WERI-Rb-1 (cell line): ENCODE measurements at places on chromosomes 16 and 17.

DNA sequence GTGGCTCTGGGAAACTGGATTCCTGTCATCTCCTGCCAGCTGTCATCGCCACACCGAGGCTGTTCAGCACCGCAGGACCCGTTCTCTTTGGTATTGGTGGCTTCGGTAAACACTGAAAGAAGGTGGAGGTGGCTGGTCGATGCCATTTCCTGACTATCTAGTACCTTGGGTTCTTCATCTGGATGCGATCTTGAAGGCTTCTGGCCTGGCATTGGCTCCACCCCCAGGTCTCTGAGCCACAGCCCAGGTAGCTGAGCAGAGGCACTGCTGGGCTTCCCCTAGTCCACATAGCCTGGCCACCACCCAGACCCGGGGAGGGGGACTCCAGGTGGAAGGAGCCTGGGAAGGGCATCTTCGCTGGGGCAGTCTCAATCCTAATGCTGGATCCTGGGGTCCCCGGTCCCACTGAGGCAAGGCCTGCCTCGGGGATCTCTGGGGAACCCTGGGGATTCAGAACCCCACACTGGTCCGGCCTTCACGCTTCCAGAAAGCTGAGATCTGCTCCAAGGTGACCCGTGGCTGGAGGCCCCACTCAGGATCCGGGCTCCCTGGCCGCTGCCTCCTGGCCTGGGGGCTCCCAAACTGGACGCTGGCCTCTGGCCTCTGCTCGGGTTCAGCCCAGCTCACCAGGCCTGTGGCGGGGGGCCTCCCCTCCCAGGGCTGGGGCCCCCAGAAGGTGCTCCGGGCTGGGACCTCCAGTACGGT, 1.8 kb downstream of the C16orf54 start:
- no peak for DNase-seq

DNA sequence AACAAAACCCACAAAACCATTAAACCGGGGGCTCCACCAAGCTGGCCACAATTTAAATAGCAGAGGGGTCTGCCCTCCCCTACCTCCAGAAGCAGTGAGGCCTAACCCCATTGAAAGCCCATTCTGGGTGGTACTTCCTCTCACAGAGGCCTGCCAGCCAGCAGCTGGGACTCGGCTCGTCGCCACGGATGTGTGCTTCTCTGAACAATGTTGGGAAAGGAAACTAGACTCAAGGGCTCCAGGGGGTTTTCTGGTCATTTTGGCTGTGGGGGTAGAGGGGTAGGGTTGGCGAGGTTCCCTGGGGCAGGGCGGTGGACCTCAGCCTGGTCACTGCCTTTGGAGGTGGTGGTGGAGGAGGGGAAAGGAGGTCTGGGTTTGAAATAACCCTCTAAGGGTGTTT, 4.7 kb upstream of the PLCG2 start:
- no peak for DNase-seq

DNA sequence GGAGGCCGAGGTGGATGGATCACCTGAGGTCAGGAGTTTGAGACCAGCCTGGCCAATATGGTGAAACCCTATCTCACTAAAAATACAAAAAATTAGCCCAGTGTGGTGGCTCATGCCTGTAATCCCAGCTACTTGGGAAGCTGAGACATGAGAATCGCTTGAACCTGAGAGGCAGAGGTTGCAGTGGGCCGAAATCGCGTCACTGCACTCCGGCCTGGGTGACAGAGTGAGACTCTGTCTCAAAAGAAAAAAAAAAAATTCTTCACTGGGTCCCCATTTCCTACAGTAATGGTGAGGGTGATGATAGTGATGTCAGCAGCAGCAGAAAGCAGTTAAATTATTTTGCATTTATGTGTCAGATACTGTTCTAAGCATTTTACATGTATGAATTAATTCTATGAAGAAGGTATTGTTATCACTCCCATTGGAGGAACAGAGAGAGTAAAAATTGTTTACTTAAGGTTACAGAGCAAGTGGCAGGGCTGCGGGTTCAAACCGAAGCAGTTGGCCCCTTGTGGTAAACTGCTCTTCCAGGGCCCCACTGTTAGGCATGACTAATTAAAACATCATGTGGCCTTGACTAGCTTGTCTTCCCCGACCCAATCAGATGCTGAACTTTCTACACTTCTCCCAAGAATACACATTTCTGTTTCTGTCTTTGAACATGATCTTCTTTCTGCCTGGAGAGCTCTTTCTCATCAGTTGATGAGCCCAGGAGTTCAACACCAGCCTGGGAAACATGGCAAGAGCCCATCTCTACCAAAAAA, 45.8 kb downstream of the STAT3 start:
- no peak for DNase-seq

GRCh38 chr16:12406926-12407690, 396.6 kb downstream of the CPPED1 start:
- no peak for DNase-seq

DNA sequence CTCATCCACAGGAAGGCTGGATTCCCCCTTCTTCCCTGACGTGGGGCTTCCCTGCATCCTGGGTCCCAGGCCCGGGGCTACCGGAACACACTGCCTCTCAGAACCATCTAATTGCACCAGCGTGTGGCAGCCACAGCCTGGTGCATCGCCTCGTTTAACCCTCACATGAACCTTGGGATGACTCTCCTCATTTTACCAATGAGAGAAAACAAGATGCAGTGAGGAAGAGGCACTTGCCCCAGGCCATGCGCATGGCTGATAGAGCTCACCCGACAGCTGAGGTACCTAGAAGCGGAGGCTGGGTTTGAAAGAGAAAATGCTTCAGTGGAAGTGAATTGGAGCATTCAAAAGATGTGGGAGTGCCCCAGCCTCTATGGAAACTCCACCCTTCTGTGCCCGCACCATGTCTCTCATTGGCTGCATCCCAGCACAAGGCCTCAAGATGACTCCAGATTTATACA, 162.3 kb downstream of the KATNIP start:
- no peak for DNase-seq

DNA sequence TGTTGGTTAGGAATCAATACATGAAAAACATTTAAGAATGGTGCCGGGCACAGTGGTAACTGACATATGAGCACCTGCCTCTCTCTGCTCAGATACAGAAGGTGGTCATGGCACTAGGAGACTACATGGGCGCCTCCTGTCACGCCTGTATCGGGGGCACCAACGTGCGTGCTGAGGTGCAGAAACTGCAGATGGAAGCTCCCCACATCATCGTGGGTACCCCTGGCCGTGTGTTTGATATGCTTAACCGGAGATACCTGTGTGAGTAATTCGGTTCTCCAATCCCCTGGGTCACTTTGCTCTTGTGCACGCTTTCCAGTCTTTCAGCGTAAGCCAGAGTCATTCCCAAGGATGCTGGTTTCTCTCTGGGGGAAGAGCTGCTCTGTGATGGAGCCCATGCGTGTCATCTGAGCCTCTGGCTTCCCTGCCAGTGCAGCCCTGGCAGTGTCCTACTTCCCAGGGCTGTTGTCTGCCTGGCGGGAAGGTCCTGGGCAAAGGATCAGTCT, 3.0 kb upstream of the CD68 start:
- DNase-seq: no peak

DNA sequence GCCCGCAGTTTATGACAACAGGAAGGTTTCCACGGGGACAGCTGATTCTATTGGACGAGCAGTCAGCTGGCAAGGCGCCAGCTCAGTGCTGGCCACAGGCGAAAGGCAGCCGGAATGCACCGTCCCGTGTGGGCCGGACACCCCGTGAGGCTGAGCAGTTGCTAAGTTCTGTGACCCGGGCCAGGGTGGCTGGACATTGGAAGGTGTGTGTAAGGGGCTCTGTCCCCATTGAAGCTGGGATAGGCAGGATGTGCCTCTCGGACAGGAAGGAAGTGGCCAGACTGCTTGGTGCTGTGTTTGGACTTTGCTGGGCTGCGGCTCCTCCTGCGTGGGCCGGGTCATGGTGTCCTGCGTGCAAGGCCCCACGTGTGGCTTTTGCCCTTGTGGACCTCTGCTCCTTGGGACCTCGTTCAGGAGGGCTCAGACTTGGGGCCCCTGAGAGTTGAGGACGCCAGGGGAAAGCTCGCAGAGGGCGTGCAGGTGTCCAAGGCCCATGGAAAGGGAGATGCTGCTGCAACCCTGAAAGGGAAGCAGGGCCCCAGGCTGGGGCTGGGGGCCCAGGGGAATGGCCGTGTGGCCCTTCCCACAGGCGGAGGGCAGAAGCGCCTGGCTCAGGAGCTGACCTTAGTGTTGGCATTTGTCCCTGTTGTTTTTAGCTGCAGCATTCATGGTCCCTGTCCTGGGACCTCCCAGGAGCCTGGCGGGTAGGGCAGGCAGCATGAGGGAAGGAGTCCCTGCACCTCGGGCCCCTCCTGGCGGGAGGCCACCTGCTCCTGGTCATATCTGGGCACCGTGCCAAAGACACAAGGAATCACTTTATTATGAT, 10.0 kb downstream of the BAIAP2 start:
- no peak for DNase-seq

GRCh38 chr17:29005936-29006511, at the start of gene SEZ6:
TSS of gene SEZ6 (minus strand) at chr17:29006033. CDS start at chr17:29005869, 164 bp downstream.
- DNase-seq: peak; percentile 87

GRCh38 chr17:29107933-29108822, 65.2 kb downstream of the PIPOX start:
- no peak for DNase-seq

DNA sequence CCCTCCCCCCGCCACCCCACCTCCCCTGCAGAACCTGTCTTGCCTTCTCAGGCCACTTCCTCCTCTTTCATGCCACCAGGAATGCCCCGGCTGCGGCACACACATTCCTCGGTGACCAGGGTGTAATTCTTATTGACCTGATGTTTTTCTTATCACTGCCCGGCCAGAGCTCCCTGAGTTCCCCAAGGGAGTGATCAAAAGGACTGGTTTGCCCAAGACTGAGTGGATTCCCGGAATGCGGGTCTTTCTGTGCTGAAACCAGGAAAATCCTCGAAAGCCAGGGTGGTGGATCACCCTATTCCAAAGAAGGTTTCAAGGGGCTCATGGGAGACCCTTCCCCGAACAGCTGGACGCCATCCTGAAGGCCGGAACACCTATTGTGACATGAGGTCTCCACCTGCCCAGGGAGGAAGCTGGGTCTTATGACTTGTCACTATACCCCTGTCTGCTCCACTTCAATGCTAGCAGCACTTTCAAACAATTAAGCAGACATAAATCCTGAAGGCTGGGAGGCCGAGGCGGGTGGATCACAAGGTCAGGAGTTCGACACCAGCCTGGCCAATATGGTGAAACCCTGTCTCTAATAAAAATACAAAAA, 53.0 kb upstream of the RPL38 start:
- DNase-seq: no peak

DNA sequence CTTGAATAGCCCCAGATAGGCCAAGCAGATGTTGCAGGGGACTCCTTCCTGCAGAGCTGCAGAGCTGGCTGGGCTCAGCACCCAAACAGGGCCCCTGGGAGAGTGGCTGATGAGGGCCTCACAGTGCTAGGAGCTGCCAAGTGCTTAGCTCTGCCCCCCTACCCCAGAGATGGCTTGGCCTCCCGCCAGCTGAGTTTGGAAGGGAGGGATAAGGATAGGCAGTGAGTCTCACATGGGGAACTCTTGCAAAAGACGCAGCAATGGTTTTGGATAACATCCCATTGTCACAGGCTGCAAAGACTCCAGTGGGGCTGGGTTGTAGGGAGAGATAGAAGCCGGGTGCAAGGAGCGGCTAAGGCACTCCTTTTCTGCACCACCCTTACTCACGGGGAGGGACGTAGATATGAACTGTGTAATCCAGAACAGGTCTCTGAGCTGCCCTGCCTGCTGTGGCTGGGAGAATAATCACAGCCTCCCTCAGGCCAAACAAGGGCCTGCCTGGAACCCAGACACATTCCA, 52.9 kb upstream of the MAF start:
- no peak for DNase-seq

DNA sequence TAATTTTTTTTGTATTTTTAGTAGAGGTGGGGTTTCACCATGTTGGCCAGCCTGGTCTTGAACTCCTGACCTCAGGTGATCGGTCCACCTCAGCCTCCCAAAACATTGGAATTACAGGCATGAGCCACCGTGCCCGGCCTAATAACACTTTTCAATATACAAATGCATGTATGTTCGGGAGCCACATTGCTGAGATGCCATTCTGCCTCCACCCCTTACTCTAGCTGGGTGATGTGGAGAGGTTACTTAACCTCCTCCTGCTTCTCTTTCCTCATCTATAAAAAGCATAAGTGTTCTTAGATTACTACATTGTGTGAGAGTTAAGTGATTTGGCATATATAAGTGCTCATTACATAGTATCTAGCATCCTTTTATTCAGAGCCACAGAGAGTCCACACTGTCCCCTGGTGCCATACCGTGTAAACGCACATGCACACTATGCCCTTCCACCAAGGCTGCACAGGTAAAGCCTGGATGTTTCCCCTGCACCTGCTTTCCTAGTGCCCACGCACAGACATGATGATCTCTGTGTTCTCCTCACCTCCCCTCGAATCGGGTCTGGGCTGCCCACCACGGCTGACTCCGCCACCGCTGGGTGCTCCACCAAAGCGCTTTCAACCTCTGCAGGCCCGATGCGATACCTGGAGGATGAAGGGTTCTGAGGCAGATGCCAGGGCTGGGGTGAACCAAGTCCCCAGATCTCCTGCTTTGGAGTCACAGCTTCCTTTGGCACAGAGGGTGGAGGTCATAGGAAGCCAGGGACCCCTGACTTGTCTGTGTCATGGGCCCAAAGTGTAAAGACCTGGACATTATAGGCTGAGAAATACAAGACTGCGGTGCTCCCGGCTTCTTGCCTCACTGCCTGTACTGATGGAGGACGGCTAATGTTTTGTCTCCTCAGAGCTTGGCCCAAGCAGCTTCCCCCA, 49.0 kb upstream of the ACSM2B start:
- no peak for DNase-seq
